Type B pancreatic cell (in vitro differentiated cells): ENCODE measurements at places on chromosomes 11 and 22. TPM values are rescaled to one million over a fixed set of nuclear protein-coding genes. Genes with fewer than 3 reads are reported as not detected.

DNA sequence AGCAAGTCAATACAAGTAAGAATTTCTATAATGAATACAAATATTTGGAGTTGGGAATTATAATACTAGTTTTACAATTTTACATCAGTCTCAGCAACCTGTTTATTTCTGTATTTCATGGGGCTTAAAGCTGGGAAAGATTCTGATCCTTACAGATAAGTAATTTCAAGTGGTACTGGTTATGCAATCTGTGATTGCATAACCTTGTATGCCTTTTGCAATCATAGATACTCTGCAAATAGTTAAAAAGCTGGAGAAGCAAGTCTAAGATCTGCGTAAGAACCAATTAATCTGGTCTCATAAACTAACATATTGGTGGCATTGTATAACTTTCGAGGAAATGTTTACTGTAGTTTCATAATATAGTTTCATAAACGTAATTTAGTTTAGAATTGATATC lies 198.3 kb upstream of the PGR start:
- no peak for DNase-seq

DNA sequence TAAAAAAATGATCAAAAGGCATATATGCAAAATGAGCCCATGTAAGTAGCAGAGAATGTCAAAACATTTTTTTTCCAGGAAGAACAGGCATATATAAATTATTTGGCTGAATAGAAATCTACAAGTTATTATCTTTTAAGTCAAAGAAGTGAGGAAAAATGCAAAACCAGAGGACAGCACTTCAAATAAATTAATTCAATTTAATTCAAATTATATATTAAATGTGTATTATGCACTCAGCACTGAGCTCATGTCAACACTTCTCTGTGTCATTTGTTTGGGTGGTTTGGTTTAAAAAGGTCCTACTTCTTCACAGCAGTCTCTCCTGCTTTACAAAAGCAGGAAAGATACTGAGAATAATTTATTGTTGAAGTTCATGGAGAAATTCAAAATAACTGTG lies 41.9 kb upstream of the PDGFD start:
- DNase-seq = no peak

- no peak for DNase-seq
Measured at GRCh38 chr11:13939961-13940906, 22.3 kb upstream of the SPON1 start.

GRCh38 chr11:3197044-3197695 lies 21.4 kb downstream of the MRGPRG start:
- DNase-seq = no peak

DNA sequence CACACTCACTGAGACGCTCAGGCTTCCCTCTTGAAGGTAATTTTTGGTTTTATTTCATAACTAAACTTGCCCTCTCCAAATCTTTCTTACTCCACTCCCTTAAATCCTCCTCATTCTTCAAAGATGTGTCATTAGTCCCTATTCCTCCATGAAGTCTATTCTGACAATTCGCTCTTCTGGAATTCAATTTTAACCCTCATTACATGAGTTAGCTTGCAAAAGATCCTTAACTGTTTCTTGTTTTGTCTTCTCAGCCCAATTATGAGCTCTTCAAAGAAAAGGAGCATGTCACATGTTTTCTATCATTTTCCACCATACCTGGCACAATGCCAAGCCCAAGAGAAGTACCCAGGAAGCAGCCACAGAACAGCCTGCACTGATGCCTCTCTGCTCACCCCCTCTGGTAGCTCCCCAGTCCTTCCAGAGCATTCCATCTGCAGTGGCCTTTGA lies 13.0 kb downstream of the GALNT18 start:
- no peak for DNase-seq

DNA sequence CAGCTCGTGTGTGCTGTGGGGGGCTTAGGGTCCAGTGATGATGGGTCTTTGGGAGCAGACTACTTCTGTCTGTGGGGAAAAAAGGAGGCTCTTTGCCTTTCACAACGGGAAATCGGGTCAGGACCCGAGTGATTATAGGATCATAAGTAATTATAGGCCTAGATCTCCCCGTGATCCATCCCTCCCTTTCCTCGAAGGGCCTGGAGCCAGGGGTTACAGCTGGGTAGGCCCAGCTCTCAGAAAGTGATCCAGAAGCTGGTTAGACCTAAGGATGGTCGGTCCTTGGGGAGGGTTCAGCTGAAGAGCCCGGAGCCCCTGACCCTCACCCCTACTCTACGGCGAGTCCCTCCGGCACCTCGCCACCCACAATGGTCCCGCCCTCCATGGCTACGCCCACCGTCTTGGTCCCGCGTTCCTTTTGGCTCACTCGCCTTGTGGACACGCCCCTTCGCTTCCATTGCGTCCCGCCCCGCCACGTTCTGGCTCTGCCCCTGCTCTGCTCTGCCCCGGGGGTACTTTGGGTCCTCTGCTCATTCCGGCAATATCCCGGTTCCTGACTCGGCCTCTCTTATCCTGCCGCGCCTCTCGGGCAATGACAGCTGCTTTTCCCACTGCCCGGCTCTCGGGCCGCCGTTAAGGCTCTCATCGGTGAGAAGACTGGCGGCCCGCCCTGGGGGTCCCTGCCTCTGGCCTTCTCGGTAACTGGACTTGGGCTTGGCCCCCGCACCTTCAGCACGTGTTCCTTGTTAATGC lies 5.0 kb downstream of the IGSF22 start:
- DNase-seq = peak; percentile 86

DNA sequence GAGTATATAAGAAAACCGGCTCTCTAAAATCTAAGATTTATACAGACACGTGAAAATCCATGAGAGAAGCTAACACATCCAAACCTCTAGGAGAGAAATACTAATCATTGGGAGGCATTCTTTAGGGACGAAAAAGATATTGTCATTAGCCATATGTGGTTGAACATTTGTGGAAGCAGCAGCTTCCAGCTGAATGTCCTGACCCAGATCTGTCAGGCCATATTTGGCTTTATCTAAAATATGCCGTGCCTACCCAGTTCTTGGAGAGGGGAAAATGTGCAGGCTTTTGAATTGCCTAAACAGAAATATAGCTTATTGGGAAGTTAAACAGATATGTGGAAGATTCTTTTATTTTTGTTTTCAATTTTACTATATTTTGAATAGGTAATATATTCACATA lies 6.4 kb downstream of the CCDC89 start:
- DNase-seq = no peak

- no peak for DNase-seq
Measured at GRCh38 chr11:86148345-86148747, 79.5 kb upstream of the PICALM start.

GRCh38 chr11:66879583-66879982 lies 22.7 kb downstream of the LRFN4 start:
- no peak for DNase-seq

DNA sequence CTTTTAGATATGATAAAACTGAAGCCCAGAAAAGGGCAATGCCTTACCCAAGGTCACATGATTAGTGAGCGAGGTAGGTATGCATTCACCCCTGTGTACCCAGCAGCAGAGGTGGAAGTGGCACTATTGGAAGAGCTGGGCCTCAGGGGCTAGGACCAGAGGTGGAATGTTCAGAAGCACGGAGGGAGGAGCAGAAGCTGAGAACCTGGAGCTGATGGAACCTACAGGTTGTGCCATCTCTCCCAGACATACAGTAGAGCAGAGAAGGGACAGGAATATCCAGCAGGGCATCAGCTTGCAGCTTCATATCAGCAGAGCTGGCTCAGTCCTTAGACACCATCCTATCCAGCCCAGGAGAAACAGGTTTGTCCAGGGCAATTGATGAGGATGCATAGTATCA lies 14.6 kb upstream of the FCHSD2 start:
- DNase-seq = no peak

GRCh38 chr11:122874991-122875390 lies 7.6 kb upstream of the JHY start:
- DNase-seq = no peak

TMEM86A gene
- 3.6 and 6.5 TPM in 2 replicates for total RNA-seq

DNA sequence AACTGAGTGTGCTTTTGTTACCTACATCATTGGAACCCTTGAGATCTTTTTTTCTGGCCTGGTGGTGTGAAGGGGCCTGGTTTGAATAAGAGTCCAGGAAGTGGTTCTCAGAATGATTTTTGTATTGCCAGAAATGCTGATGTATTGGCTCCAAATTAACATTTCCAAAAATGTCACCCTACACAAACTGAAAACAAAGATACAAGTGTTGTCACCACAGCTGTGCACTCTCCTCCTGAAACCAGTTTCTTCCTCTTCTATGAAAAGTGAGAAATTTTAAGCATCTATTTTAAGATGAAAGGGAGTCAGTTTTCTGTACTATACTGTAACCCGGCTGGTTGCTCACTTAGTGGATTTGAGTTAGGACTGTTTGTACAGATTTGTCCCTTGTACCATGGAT lies 218.8 kb downstream of the PGR start:
- DNase-seq = no peak

DNA sequence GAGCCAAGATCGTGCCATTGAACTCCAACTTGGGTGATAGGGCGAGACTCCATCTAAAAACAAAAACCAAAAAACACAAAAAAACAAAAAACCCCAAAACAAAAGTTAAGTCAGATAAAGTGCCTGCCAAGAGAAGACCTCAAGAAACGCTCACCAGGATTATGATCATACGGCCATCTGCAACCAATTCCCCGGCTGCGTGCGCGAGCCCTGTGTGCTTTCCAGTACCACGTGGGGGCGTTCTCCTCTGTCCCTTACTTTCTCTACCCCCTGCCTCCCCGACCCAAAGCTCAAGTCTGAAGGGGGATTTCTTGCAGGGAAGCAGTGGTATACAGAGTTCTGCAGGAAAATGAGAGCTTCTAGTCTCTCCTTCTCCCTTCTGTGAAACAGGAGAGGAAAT lies 10.5 kb upstream of the RPS19BP1 start:
- no peak for DNase-seq

DNA sequence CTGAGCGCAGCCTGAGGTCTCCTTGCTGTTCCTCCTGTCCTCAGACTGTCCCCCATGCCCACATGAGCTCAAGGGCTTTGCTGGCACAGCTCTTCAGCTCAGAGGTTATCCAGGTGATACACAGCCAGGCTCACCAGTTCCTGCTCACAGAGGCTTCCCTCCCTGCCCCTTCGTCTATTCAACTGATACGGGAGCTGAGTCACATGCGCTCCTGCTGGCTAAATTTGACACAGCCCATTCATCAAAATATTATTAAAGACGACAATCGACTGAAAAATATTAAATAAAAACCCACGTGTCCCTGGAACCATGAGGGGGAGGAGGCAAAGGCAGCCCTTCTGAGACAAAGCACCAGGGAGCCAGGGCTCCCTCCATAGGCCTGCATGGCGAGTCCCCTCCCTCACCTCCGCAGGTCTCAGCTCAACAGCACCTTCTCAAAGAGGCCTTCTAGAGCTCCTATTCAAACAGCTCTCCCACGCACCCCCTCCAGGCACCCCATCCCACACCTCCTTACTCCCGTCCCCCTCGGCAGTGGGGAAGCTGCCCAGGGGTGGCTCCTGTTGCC lies 40.5 kb downstream of the DUSP8 start:
- no peak for DNase-seq

KRTAP5-7 gene
- total RNA-seq = not detected in 2 replicates

GRCh38 chr11:86228269-86229038 lies 16.1 kb upstream of the EED start:
- DNase-seq = no peak

DNA sequence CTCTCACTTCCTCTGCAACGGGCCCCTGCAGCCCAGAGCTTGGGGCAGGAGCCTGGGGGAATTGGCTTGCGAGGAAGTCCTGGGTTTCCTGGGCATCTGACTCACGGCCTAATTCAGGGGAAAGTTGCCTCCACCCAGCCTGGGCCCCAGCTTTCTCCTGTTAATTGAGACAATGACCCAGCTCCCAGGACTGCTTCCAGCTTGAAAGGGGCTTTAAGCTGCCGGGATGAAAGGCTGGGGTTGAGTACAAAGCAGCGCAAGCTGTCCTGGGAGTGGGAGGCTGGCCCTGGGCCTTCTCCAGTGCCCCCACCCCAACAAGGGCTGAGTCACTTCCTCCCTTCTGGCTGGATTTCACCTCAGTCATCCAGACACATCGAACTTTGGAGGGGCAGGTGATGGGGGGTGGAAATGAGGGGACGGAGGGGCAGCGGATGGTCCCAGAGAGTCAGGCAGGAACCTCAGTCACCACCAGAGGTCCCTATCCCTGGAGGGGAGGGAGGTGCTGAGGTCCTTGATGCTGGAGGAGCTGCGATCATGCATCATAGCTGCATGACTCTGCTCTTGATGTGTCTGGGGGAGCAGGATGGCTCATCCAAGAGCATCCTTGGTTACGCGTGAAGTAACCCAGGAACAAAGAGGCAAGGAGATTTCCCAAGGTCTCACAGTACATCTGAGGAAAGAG lies 30.1 kb upstream of the OAF start:
- peak; percentile 60 for DNase-seq
